ENCODE measurements at places on chromosomes 16 and 17.

DNA sequence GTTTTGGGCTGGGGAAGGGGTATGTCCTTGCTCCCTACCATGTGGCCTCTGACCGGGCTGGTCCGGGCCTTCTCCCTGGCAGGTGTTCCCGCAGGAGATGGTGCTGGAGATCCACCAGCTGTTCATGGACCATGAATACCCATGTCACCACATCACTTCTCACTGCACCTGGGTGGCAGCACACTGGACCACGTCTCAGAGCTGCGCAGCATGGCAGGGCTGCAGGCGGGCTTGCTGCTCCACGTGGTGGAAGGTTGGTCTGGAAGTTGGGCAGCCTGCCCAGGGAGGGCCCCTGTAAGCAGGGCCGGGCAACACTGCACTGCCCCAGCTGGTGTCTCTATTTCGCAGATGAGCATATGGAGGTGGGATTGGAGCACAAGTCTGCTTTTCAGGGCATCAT, 169.5 kb upstream of the ZNF267 start:
- no peak for DNase-seq

- DNase-seq, result no peak
These were observed 77.8 kb downstream of the RTN4RL1 start for GRCh38 chr17:1947229-1947742.

GRCh38 chr17:62045517-62045916, 19.6 kb downstream of the MED13 start:
- DNase-seq, result no peak

GRCh38 chr16:5040451-5040850, 6.7 kb upstream of the NAGPA start:
- no peak for DNase-seq

- peak; percentile 70 for DNase-seq
These were observed 23.3 kb downstream of the TBCD start for GRCh38 chr17:82775001-82775823.

- no peak for DNase-seq
These were observed 69.9 kb upstream of the MSI2 start for GRCh38 chr17:57186226-57187019.

DNA sequence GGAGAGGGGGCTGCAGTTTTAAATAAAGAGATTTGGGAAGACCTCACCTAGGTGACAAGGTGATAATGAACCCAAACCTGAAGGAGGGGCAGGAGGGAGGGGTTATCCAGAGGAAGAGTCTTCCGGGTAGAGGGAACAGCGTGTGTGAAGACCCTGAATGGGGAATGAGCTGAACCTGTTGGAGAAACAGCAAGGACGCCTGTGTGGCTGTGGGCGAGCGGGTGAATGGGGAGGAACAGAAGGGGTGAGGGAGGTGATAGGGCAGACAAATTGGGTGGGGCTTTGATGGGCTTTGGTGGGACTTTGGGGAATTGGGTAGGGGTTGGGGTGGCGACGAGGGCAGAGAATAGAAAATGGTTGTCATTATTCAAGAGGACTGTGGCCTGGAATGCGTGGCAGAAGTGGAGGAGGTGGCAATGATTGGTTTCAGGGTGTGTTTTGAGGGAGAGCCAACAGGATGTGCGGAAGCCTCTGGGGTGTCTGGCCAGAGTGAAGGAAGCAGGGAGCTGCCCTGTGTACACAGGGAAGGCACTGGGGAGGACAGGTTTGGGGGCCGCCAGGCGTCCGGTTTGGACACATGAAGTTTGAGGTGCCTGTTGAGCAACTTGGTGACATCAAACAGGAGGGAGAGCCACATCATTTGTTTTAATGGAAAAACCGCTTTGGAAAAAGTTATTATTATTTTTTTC, 48.7 kb downstream of the NKD1 start:
- no peak for DNase-seq

- peak; percentile 56 for DNase-seq
These were observed 390.3 kb downstream of the SLC39A11 start for GRCh38 chr17:72702136-72702735.

Data from epithelial cell of esophagus (primary cell).